ENCODE measurements at places on chromosomes 5 and 9.

- no peak for DNase-seq
Observed at GRCh38 chr9:77648234-77649108, at the start of gene GNA14. Gene GNA14 (minus strand): TSS chr9:77648322. CDS start chr9:77647793, 529 bp downstream.

- DNase-seq = no peak
Observed at GRCh38 chr5:60613826-60614225, 86.1 kb downstream of the DEPDC1B start.

- no peak for DNase-seq
Observed at GRCh38 chr5:169796731-169797130, 159.7 kb downstream of the DOCK2 start.

DNA sequence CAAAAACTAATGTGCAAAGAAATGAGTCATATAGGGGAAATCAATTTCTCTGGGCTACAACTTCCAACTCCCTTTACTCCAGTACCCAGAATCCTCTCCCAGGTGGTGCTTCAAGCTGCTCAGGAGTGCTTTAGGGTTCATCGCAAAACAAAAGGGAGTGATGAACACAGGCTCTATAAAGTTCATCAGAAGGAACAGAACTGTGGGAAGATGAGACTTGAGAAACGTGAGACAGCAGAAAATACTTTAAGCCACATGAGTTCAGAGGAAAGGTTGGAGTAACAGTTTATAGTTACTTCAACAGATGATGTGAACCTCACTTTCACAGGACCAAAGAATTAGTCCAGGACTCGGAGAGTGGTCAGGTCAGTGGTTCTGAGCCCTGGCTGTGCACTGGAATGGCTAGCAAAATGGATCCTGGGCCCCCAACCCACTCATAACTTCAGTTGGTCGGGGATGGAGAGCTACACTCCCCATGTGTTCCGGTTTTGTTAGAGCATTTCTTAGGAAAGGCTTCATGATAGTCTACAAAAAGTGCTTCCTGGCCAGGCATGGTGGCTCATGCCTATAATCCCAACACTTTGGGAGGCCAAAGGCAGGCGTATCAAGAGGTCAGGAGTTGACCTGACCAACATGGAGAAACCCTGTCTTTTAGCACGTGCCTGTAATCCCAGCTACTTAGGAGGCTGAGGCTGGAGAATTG lies 4.3 kb downstream of the RPL12 start:
- no peak for DNase-seq

GRCh38 chr5:71533615-71534014 lies 53.5 kb upstream of the MCCC2 start:
- DNase-seq = no peak

DNA sequence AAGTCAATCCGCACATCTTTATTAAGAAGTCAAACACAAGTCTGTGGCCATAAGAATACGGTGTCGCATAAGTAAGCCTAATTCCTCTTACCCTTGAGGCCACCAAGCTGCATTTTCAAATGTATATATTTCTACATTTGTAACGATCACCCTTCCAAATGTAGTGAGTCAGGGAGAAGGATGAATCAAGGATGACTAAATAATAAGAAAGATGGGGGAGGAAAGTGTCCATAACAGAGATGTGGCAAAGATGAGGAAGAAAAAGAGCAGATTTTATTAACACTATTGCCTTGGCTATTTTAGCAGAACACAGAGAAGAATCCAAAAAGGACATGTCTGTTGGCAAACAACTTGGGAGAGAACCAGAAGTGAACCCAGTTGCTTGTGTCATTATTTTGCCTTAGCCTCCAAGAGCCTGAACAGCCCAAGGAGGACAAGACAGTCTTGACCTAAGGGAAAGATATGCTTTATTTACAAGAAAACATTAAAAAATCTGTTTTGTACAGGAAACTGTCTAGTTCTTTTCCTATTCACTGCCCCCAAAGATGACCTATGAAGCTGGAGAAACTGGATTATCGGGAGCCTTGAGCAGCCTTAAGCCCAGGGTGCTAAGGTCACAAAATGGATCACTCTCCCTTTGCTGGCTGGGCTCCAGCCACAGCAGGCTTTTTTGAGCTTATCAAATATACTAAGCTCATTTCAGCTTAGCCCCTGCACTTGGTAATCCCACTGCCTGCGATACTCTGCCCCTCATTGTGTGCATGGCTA lies 101.5 kb downstream of the PLCXD3 start:
- no peak for DNase-seq
